Pancreas (tissue), 10 donors: ENCODE measurements at places on chromosomes 2 and 18. TPM values are rescaled to one million over a fixed set of nuclear protein-coding genes. Genes with fewer than 3 reads are reported as not detected.

TMEM247 gene
- polyA plus RNA-seq, result not detected

TRABD2A gene
- 0.27 TPM for polyA plus RNA-seq

DNA sequence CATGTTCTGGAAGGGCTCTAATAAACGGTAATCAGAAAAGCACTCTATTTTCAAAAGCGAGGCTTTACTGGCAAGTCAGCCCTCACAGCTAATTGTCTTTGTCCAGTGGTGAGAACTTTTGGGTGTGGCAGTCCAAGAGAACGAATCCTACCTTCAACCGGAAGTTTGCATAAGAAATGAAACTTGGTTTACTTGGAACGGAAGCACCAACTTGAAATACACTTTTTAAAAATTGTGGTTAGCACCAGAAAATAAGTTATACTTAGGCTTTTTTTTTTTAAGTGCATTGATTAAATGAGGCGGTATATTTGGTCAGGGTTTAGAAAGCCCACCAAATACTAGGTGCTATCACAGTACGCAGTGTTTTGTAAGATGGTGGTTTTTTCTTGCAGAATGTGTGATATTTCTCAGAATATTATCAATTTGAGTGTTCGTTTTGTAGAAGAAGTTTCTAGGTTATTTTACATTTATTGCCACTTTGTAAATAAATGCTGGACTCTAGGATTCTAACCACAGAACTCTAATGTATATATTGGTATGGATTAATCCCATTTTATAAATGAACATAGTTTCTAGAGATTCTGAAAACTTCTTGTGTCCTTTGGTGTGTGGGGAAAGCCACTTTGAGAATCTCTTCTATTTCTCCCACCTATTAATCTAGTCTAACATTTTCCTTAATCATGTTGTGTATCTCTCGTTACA lies 1.2 kb downstream of the MYL12A start:
- peak overlapping the region; percentile 80 for H3K4me3 ChIP-seq
- DNase-seq, result no peak
- peaks cover 26% of the 10 kb centered on the region for H3K4me1 ChIP-seq
- no peaks in the 10 kb centered on the region for H3K27me3 ChIP-seq

- H3K4me1 ChIP-seq, result peaks cover 19% of the 10 kb centered on the region
- no peak overlapping the region for H3K27ac ChIP-seq
- no peak overlapping the region for H3K4me3 ChIP-seq
- no peak for DNase-seq
Observed at GRCh38 chr2:64223055-64223454, 78.8 kb upstream of the PELI1 start.
